C1 segment of cervical spinal cord (tissue), 14 donors: ENCODE measurements at places on chromosomes 5 and 9.

- no peak for DNase-seq
These were observed 196.4 kb downstream of the TLE4 start for GRCh38 chr9:79768194-79768593.

- no peak for DNase-seq
These were observed 89.3 kb downstream of the ZCCHC7 start for GRCh38 chr9:37209431-37210386.

- no peak for DNase-seq
These were observed 160.4 kb downstream of the NR3C1 start for GRCh38 chr5:143243103-143243502.

GRCh38 chr5:141973871-141974595, 5.1 kb downstream of the RNF14 start:
- no peak for DNase-seq

DNA sequence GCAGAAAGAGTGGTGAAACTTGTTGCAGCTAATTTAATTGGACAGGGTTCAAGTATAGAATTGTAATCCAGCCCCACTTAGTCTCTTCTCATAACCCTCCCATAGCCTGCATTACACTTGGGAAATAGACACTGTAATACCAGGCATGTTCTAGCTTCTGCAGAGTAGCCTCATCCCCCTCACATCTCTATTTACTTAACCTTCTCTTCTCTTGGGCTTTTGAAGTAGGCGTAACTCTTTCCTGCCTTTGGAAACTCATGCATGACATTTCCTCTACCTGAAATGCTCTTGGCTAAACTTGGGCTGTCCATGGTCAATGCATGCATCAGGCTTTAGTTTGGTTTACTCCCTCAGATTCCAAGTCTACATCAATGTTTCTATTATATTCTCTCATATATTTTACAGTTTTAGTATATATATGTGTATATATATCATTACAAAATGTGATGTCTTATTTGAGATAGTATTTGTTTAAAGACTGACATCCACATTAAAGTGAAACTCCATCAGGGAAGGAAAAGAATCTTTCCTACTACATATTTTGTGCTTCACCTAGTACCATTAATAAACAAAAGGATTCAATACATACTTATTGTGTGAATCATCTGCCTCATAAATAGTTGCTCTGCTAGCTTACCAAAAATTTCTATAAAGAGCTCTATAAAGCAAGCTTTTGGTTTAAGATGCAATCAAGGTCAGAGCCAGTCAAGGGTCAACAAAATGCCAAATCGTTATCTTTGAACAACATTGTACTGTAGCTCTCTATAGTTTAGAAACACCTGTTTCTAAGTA, 1158.0 kb downstream of the MAT2B start:
- DNase-seq: no peak

DNA sequence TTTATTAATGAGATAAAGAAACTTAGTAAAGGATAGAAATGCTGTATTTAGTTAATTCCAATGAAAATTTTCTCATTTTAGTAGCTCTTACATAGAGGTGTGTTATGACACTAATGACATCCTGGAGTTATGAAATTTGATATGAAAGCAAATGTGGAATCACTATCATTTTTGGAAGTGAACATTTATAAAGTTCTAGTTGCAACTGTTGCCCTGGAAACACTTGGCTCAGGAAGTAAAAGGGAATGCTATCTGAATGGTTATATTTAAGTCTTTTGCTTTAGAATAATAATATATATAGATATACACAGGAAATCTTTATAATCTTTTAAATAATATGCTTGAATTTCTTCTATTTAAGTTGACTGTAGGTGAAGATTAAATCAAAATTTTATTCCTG, 16.7 kb downstream of the ADAMTS19 start:
- no peak for DNase-seq

DNA sequence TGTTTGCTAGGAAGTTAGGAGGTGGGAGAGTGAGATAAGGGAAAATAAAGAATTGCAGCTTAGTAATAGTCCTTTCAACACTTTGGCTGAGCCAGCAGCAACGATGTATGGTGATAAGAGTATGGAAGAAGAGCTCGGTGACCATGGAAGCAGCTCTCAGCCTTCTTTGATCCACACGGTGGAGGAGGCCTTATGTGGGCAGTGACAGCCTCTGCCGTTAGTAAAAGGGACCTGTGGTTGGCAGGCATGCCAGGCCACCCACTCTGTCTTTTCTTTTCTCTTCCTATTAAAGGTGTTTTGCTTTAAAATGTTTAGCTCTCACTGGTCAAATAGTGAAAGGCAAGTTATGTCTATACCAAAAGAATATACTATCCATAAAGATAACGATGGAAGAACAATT, 7.7 kb downstream of the RGS7BP start:
- DNase-seq: no peak

- no peak for DNase-seq
These were observed 25.8 kb downstream of the SH3PXD2B start for GRCh38 chr5:172428224-172429166.

GRCh38 chr5:124823380-124823779, 76.9 kb upstream of the ZNF608 start:
- no peak for DNase-seq

GRCh38 chr9:98867103-98867428, 59.6 kb downstream of the GALNT12 start:
- DNase-seq: no peak

DNA sequence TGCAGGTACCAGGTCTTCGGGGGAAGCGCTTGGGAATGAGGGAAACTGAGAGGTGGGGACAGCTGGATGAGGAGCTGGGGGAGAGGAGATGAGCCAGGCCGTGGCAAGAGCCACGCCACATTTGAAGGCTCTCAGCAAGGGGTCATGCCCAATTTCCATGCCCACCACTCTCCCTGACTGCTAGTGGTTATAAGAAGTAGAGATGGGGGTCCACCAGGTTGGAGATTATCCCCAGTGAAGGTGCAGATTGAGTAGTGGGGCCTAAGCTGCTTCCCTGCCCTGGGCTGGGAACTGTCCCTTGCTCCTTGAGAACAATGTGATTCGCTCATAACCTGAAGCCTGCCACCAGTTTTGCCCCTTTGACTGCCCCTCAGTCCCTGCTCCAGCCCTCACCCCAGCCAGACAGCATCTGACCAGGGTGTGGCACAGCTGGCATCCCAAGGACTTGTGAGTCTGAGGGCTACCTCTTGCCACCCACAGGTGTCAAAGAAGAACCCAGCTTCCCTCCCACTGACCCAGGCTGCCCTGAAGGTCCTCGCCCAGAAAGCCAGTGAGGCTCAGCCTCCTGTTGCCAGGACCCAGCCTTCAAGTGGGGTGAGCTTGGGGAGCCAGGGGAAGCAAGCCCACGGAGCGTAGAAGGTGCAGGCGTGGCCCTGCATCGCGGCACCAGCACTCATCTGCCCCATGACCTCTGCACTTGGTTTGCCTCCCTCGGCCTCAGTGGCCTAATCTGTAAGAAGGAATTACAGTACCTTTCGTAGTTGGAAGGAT, 21.5 kb downstream of the CD74 start:
- no peak for DNase-seq

- DNase-seq: no peak
These were observed 161.7 kb downstream of the RANBP17 start for GRCh38 chr5:171023508-171023907.

GRCh38 chr9:133210202-133210532, 1.1 kb upstream of the OBP2B start:
- no peak for DNase-seq
